ENCODE measurements at places on chromosomes 7 and 10.
A peak's percentile ranks its signal among the peaks of the same experiment; 100 is the strongest.

GRCh38 chr7:42217548-42217947 lies 19.5 kb downstream of the GLI3 start:
- no peak for DNase-seq

DNA sequence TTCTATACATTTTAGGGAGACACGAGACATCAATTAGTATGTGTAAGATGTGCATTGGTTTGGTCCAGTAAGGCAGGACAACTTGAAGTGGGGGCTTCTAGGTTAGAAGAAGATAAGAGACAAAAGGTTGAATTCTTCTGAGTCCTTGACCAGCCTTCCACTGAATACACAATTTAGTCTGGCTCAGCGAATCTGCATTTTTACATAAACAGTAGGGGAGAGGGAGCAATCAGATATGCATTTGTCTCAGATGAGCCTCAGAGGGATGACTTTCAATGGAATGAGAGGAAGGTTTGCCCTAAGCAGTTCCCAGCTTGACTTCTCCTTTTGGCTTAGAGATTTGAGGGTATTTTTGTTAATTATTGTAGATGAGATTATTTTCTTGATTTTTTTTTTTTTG lies 20.0 kb upstream of the C10orf90 start:
- no peak for DNase-seq

DNA sequence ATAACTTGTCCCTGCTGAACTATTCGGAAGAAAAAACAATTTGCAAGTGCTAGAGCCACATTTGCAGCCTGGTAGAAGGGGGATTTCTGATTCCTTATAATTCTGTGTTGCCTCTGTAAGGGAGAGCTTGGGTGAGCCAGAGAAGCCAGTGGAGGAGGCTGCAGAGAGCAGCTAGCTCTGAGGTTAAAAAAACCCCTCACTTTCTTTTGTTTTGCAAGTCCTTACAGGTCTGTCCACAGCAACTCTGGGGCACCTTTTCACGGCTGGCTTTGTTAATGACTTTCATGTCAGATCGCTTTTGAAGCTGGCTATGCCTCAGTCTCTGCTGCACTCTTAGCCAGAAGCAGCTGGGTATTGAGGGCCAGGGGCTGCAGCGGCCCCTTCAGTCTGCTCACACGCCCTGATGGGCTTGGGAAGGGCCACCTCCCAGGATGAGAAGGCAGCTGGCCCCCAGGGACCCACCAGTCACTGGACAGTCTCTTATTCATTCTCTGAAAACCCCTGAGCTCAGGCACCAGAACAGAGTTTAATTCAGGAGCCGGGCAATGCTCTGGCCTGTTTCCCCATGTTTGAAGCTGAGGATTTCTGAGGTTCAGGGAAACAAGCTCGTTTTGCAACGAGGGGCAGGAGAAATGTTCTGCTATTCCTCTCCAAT lies 30.9 kb downstream of the TRIM8 start:
- DNase-seq: no peak

GRCh38 chr7:4144811-4145510 lies 537.1 kb upstream of the FOXK1 start:
- no peak for DNase-seq

DNA sequence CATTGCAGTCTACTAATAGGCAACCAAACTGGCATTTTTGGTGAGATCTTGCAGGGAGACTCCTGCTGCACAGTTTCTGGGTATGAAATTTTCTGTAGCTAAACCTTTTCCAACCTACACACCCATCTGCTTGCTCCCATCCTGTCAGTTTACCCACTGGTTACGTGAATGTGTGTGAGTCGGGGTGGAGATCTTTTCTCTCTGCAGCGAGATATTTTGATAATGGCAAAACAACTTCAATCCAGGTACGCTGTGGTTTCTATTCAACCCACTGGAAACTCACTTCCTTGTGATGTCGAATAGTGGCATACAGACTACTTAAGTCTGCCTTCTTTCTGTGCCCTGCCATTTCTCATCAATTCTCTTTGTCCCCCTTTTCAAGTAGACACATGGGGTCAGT lies 4.5 kb downstream of the PLEKHA1 start:
- DNase-seq: peak; percentile 24

GRCh38 chr10:118543714-118544400 lies 51.6 kb downstream of the PRLHR start:
- no peak for DNase-seq

- no peak for DNase-seq
These were observed 7.6 kb upstream of the ORAI2 start for GRCh38 chr7:102425639-102426267.

DNA sequence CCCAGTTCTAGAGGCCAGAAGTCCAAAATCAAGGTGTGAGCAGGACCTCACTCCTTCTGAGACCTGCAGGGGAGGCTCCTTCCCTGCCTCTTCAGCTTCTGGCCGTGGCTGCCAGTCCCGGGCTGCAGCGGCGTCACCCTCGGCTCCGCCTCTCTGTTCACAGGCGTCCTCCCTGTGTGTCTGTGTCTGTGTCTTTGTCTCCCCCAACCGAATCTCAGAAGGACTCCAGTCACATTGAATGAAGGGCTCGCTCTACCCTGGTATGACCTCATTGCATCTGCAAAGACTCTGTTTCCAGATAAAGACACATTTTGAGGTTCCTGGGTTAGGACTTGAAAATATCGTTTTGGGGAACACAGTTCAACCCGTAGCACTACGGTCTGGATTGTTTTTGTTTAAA lies 33.1 kb upstream of the GALNT11 start:
- peak; percentile 12 for DNase-seq

DNA sequence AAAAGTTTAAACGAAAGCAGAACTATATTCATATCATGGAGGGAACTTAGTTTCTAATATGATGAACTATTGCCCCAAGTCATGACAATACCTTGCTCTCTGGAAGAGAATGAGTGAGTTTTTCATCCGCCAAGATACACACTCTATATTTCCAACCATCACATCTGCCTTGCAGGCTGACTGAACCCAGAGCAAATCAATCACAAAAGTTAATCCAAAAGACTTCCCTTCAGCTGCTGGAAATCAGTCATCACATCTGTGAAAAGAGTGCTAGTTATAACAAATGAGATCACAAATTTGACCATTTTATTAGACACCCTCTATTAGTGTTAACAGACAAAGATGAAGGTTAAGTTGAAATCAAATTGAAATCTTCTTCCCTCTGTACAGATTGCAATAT lies 261.7 kb upstream of the PRKCQ start:
- no peak for DNase-seq

DNA sequence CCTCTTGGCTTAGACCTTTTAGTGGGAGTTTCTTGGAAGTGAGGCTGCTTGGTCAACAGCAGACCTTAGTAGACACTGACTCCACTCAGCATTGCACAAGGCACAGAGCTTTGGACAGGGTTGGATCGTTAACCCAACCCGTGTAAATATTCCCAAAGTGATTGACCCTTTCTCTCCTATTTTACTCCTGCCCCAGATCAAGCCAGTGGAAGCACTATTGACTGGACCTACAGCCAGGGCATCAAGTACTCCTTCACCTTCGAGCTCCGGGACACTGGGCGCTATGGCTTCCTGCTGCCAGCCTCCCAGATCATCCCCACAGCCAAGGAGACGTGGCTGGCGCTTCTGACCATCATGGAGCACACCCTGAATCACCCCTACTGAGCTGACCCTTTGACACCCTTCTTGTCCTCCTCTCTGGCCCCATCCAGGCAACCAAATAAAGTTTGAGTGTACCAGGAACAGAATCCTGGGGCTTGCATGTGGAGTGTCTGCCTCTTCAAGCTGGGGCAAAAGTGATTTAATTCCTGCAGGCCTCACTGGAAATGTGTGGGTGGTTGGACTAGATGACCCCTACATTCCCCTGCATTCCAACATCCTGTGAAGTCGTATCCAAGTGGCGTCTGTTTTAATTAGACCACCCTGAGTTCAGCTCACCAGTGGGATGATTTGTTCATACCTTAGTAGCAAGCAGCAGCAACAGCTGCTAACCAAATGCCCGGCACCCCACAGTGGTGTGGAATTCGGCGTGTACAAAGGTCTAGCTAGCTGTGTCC lies 7.5 kb downstream of the CPA1 start:
- DNase-seq: no peak

DNA sequence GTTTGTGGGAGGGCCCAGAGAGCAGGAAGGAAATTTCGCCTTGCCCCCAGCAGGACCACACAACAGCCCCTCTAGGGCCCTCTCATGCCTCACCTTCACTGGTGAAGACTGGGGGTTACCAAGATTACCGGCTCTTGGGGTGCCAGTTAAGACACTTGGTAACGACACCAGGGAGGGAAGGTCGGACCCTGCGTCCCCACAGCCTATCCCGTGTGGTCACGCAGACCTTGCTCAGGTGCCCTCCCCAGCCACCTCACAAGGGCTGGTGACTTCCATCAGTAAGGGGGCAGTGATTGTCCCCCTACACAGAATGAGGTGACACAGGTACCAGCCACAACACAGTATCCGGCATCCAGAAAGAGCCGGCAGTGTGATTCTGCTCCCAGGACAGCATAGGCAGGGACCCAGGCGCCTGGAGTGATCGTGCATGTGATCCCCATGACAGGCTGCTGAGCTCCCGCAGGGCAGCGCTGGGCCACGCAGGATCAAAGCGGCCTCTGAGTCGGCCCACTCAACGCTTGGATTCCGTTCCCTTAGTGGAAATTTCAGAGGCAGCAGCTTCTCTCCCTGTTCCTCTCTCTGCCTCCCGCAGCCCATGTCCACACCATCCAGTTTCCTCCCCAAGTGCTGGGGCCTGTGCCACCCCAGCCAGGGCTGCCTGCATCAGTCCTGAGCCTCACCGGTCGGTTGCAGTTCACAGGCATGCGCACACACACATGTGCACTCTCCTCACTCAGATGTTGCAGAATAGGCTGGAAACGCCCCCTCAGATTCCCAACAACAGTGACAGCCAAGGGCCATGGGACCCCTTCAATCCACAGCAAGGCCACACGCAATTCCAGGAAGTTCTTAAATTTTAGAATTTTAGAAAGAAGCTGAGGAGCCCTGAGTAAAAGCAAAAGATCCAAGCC lies 35.8 kb downstream of the CAMK2B start:
- DNase-seq: no peak

GRCh38 chr10:58281092-58281752 lies 12.3 kb downstream of the CISD1 start:
- no peak for DNase-seq

Measured in hippocampal formation (tissue), 2 donors.